Transverse colon (tissue), 4 donors: ENCODE measurements at places on chromosomes 13 and 19. TPM values are rescaled to one million over a fixed set of nuclear protein-coding genes. Genes with fewer than 3 reads are reported as not detected.

ATP8B3 gene
- total RNA-seq, result 0.75 TPM

ZNF526 gene
- 7.0 TPM for total RNA-seq

C1QTNF9 gene
- not detected for total RNA-seq

- H3K27ac ChIP-seq, result no peak overlapping the region
- H3K36me3 ChIP-seq, result no peaks in the 10 kb centered on the region
- no peak for DNase-seq
- H3K4me1 ChIP-seq, result peaks cover 11% of the 10 kb centered on the region
Observed at GRCh38 chr13:50156561-50157127, 141.4 kb downstream of the KCNRG start.

DNA sequence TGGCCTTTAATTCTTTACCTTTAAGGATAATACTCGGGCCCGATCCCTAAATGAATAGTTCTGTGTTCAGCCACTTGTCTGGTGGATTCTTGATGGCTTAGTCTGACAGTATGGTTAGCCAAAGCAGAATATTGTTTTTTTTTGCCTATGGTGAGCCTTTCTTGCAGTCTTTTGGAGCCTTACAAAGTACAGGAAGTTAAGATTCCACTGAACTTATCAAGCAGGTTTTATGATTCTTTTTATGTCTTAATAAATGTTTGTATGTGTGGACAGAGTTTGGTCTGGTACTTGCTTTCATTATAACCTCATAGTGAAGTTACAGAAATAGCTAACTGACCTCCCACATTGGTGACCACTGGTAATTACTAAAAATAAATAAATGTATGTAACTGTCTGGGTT is 17.1 kb downstream of the PCCA start:
- no peak for DNase-seq
- peak overlapping the region; percentile 24 for H3K27ac ChIP-seq
- H3K4me3 ChIP-seq, result no peak overlapping the region
- H3K36me3 ChIP-seq, result no peaks in the 10 kb centered on the region
- no peaks in the 10 kb centered on the region for H3K27me3 ChIP-seq

GRCh38 chr19:47430041-47430802 is 10.9 kb upstream of the MEIS3 start:
- H3K27me3 ChIP-seq, result peaks cover 78% of the 10 kb centered on the region
- no peaks in the 10 kb centered on the region for H3K36me3 ChIP-seq
- H3K4me1 ChIP-seq, result peaks cover 6% of the 10 kb centered on the region
- peak; percentile 64 for DNase-seq

DNA sequence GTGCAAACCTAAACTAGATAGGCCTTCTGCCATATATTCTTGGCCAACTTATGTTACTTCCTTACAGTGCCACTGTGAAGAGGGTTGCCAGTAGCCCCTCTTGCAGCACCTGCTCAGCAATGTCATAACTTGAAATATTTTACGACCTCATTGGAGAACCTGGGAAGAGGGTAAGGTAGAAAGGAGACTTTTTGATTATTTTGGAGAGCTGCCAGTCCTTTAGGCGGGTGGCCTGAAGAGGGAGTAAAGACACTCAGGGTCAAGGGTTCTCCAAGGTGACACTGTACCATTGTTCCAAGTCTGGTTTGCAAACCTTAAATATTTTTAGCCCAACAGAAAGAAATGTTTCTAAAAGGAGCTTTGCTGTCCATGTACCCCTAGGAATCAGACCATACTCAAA is 118.3 kb downstream of the FLT1 start:
- no peak for DNase-seq
- no peaks in the 10 kb centered on the region for H3K4me1 ChIP-seq
- no peaks in the 10 kb centered on the region for H3K27me3 ChIP-seq
- no peak overlapping the region for H3K27ac ChIP-seq
- H3K4me3 ChIP-seq, result no peak overlapping the region
- H3K36me3 ChIP-seq, result no peaks in the 10 kb centered on the region

DNA sequence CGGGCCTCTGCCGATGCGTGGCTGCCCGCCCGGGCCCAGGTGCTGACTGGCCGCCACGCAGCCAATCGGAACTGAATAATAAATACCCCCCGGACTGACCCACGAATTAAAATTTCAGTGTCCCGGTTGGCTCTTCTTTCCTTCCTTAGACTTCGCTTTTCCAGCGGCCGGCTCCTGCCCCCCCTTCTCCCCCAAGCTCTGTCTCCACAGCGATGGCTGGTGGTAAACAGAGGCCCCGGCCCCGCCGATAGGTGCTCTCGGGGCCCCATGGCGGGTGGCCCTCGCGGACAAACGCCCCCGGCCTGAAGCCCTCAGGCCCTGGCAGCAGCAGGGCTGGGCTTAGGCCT is 2.6 kb downstream of the ZBTB7A start:
- peak overlapping the region; percentile 87 for H3K4me3 ChIP-seq
- peak; percentile 43 for DNase-seq

DNA sequence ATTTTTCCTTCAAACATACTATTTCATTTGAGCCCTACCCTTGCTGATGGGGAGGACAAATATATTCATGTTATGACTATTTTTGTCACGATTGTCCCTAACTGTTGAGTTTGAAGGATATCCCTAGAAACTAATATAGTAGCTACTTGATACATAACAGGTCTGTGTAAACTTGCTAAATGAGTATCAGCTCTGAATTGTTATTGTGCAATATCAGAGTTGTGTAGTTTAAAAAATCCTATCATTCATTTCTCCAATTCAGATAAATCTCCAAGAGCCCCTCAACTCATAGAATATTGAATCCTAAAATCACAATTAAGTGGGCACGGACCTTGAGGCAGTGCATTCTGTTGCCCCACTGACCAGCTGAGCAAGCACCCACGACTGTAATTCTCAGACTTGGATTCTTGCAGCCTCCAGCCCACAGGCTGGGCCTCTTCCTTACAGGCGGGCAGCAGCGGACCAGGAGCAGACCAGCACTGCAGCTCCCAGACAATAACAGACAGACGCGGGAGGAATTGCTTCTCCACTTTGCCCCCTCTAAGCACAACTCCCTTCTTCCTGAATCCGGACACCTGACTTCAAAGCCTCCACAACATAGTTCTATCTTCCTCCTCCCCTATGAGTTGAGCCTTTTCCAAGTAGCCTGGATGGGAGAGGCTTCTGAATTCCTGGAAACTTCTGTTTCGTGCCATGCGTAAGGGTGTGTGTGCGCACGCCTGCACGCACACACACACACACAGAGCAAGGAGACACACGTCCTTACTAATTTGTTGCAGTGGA is 337.6 kb upstream of the ARGLU1 start:
- H3K27me3 ChIP-seq, result no peaks in the 10 kb centered on the region
- H3K4me3 ChIP-seq, result no peak overlapping the region
- no peak for DNase-seq
- H3K36me3 ChIP-seq, result no peaks in the 10 kb centered on the region

GRCh38 chr19:18149596-18149975 is 3.4 kb upstream of the PIK3R2 start:
- H3K36me3 ChIP-seq, result peaks cover 21% of the 10 kb centered on the region
- H3K4me1 ChIP-seq, result peaks cover 21% of the 10 kb centered on the region
- H3K4me3 ChIP-seq, result no peak overlapping the region
- no peak overlapping the region for H3K27ac ChIP-seq

- H3K4me3 ChIP-seq, result no peak overlapping the region
- no peak for DNase-seq
- H3K27me3 ChIP-seq, result no peaks in the 10 kb centered on the region
- H3K36me3 ChIP-seq, result no peaks in the 10 kb centered on the region
- no peaks in the 10 kb centered on the region for H3K4me1 ChIP-seq
Observed at GRCh38 chr13:88086577-88086976, 415.4 kb downstream of the SLITRK5 start.

- peaks cover 32% of the 10 kb centered on the region for H3K4me1 ChIP-seq
- H3K27me3 ChIP-seq, result peaks cover 97% of the 10 kb centered on the region
- H3K27ac ChIP-seq, result no peak overlapping the region
- H3K4me3 ChIP-seq, result no peak overlapping the region
Observed at GRCh38 chr13:99969453-99969918, 2.1 kb downstream of the ZIC5 start.

DNA sequence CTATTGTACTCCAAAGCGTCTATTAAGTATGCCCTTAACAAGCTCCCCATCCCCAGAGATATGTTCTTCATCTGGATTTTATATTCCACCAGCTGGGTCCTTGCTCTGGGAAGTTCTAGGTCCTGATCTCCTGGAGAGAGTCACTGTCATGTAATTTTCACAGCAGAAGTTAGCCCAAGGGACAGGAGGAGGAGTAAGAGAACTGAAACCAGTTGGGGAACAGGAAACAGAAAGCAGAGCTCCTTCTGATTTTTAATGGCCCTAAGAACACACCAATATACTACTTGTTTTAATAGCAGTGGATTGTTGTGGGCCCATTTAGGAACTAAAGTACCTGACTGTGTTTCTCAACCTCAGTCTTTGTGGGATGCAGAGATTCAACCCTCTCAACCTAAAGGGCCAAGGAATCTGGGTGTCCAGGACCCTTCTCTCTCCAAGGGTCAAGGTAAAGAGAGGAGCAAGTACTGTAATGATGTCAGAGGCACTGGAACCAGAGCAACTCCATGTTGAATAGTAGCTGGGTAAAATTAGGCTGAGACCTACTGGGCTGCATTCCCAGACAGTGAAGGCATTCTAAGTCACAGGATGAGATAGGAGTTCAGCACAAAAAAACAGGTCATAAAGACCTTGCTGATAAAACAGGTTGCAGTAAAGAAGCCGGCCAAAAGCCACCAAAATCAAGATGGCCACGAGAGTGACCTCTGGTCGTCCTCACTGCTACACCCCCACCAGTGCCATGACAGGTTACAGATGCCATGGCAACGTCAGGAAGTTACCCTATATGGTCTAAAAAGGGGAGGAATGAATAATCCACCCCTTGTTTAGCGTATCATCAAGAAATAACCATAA is 8.1 kb upstream of the FPR3 start:
- peak overlapping the region; percentile 3 for H3K27ac ChIP-seq
- no peaks in the 10 kb centered on the region for H3K27me3 ChIP-seq
- H3K4me3 ChIP-seq, result no peak overlapping the region

GRCh38 chr19:12166626-12167025 is 3.7 kb downstream of the ZNF136 start:
- no peak for DNase-seq
- peaks cover 7% of the 10 kb centered on the region for H3K36me3 ChIP-seq
- H3K4me1 ChIP-seq, result peaks cover 19% of the 10 kb centered on the region
- no peak overlapping the region for H3K4me3 ChIP-seq
- H3K27ac ChIP-seq, result no peak overlapping the region
